Globus pallidus (tissue), 1 donor: ENCODE measurements at places on chromosomes 5 and 9.

DNA sequence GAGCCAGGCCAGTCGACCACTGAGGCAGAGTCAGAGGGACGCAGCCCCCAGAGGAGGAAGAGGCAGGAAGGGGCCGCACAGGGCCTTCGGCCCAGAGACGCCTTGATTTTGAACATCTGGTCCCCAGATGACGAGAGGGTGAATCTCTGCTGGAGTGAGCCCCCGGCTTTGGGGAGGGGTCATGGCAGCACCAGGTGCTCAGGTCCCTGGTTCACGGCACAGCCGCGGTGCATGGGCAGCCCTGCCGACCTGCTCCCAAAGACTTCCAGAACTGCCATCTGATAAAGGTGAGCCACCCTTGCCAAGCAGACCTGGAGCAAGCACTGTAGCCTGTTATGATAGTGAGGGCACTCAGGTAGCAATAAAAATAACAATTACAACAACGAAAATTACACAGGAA, 29.8 kb downstream of the LPCAT1 start:
- DNase-seq, result no peak

DNA sequence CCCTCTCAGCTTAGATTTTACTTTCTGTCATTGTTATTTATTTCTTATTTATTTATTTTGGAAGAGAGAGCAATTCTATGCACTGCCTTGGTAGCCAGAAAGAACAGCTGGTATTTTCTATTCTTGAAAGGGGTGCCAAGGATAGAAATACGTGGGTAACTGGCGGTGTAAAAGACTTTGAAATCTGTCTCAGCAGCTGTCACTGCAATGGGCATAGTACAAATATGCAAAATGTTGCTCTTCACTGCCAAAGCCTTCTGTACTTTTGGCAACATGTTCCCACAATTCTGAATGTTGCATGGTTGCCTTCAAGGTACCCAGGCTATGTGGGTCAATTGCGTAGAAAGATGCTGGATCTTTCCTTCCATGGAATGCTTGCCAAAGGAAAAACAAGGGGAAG, 230.2 kb upstream of the EDIL3 start:
- DNase-seq, result peak; percentile 21

- DNase-seq, result no peak
These were observed 191.6 kb upstream of the CTNND2 start for GRCh38 chr5:12095808-12096281.

DNA sequence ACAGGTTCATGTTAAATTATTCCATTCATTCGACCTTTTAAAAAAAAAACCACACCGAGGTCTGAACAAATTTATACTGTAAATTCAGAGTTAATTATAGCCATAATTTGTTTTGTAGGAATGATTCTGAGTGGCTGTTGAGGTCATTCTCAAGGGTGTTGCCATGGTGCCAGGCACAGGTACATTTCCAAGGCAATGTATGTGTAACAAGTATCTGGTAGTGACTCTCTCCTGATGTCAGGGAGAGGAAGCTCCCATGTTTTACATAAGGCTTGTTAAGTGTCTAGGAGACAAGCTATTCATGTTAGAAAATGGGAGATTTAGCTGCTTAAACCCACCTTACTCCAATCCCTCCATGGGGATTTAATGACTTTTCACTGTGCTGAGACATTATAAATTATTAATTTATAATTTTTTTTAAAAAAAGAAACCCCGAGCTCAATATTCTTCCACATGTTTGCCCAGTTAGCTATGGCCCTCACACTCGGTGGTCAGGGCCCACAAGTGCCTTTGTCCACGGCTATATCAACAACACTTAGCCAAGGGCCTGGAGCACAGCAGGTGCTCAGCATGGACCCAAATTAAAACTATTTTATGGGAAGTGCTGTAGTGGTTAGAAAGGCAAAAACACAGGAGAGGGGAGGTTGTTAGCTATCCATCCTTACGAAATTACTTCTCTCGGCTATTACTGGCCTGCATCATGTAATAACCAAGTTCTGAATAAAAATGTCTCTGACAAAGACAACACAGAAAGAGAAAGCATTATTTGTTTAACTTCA, 154.6 kb upstream of the GNA14 start:
- no peak for DNase-seq

DNA sequence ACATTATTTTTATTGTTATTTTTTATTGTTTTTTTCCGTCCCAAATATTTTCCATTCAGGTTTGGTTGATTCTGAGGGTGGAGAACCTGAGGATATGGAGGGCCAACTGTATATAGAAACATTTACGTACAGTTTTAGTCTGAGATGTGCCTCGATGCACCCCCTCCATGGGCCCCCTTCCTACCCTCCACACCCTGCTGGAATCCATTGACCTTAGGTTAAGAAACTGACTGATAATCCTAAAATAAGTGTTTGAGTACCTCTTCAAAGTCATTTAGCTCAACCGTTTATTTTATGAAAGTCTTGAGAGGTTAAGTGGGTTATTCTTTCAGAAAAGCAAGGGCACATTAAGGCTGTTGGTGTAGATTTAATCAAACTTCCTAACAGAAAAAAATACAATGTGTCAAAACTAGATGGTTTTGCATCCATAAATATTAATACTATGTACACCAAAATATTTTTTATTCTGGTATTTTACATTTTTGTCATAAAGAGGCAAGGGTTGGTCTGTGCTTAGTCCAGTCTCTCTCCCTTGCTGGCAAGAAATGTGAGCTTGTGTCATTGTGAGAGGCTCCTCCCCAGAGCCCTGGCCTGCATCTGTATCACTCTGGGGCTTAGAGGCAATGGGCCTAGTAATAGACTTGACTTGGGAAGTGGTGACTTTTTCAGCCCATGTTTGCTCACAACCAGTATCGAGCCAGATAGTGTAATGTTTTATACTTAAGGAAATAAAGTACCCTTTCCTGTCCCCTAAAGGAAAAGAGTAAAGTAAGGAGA, 15.7 kb downstream of the MTRR start:
- DNase-seq, result peak; percentile 89

- no peak for DNase-seq
These were observed 6.6 kb upstream of the PRXL2C start for GRCh38 chr9:96661711-96662110.

DNA sequence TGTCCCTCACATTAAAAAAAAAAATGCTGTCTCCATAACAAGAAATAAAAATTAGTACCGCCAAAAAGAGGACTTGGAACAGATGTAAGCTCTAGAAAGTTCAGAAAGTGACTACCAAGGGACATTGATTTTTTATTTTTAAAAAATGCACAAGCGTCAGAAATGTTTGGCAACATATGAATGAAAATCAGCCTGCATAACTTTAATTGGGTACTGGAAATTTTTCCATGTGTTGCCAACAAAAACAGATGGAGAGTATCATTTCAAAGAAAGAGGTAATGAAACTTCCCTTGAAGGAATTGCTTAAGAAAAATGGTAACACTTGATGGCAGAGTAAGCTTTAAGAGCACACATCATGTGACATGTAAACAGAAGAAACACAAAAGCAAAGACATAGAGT, 47.2 kb downstream of the OR2K2 start:
- DNase-seq, result no peak

DNA sequence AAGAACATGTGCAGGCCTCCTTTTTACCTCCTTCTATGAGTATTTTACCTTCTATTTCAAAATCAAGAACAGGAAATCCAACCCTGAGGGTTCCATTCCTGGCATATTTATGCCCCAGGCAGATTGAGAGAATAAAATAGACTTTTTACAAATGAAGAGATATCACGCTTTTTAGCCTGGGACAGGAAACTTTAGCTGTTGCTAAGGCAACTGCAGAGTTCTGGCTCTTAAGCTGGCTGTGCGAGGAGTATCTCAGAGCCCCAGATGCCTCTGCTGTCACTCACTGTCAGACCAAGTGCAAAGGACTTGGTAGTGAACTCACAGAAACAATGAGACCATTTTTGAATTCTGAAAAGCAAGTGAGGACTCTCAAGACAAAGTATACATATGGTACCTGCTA, 69.5 kb upstream of the HSPB3 start:
- no peak for DNase-seq

GRCh38 chr5:170183816-170184687, 48.7 kb upstream of the C5orf58 start:
- peak; percentile 42 for DNase-seq
